Endothelial cell (in vitro differentiated cells): ENCODE measurements at places on chromosomes 12 and 14.

DNA sequence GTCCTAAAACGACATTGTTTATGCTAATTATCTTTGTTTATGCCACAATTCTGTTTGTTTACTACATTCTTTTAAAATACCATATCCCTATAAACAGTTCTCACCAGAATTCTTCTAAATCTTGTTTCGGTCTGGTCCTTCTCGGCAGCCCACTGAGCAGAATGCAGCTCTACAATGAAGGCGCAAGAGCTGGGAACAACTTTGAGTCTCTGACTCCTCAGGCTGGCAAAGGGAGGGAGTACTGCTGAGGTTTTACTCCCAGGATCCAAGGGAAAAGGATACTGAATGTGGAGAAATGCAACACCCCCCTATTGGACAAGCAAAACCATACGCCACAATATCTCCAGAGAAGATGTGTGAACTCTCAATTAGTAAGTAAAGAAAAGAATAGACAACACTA, 5.4 kb downstream of the SOX5 start:
- no peak for DNase-seq

- no peak for DNase-seq
Observed at GRCh38 chr12:125286005-125286727, 220.9 kb downstream of the AACS start.

DNA sequence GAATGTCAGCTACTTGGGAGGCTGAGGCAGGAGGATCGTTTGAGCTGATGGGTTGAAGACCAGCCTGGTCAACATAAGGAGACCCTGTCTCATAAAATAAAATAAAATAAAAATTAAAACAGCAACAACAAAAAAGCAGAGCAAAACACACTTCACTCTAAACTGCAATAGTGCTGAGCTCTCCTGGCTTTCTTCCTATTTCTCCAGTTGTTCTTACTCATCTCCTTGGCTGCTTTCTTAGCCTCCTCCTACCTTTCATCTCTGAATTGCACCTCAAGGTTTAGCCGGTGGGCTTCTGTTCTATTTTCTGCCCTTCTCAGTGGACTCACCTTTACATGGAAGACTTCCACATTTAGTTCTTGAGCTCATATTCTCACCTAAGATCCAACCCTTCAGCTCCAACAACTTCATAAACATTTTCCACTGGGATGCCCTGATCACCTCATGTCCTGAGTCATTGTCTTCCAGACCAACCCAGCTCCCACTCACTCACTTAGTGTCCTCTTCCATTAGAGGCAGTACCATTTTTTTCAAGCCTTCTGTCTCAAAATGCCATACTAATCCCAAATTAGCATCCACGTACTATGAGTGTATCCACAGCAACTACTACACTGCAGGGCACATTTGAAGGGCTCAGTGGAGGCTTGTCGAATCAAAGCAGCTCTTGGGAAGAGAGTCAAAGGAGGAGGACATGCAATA, 41.2 kb upstream of the TMED10 start:
- DNase-seq, result no peak

DNA sequence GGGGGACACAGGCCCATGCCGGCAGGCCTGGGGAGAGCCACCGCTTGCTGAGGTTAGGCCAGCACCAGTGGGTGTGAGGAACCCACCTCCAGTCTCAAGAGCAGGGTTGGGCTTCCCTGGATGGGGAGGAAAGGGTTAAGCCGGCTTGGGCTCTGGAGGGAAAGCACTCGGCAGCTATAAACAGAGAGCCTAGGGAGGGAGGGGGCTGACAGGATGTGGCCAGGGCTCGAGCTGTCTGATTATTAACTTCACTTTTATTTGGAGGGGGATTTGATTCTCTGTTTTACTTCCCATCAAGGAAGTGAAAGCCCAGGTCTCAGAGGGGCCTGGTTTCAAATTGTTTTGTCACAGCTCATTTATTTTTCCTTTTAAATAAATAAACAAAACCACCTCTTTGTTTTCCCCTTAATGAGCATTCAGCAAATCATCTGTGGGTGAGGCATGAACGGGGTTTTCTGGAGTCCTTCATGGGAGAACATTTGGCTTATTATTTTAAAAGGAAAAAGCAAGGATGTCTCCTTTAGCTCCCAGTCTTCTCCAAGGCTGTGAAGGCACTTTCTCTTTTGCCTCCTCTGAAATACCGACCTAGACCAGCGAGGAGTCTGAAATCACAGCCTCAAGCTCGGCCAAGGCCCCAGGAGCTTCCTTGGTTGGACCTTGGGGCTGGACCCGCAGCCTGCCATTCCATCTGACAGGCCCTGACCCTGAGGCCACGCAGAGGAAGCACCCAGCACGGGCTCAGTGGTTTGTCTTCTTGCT, 21.9 kb upstream of the ZFP36L1 start:
- DNase-seq, result peak; percentile 51

DNA sequence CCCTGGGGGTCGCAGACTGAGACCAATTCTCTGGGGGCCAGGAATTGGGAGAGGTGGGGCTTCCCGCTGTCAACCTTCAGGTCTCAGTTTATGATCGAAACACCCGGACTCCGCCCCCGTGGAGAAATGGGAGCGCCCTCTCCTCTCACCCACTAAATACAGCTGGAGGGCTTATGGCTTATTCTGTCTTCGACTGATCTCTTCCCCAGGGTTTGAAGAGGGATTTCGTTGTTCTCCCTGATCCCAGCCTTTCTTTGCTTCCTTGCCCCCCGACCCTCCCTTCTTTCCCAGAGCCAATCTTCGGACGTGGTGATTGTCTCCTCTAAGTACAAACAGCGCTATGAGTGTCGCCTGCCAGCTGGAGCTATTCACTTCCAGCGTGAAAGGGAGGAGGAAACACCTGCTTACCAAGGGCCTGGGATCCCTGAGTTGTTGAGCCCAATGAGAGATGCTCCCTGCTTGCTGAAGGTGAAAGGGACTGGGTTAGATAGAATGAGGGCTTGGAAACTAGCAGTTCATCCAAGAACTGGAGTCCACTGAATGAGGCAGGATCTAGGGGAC, 607 bp downstream of the OS9 start:
- peak; percentile 25 for DNase-seq

- peak; percentile 87 for DNase-seq
Observed at GRCh38 chr12:52870361-52871290, 21.8 kb upstream of the KRT78 start.

GRCh38 chr12:67909091-67909531, 80.1 kb upstream of the IFNG-AS1 start:
- DNase-seq, result no peak

DNA sequence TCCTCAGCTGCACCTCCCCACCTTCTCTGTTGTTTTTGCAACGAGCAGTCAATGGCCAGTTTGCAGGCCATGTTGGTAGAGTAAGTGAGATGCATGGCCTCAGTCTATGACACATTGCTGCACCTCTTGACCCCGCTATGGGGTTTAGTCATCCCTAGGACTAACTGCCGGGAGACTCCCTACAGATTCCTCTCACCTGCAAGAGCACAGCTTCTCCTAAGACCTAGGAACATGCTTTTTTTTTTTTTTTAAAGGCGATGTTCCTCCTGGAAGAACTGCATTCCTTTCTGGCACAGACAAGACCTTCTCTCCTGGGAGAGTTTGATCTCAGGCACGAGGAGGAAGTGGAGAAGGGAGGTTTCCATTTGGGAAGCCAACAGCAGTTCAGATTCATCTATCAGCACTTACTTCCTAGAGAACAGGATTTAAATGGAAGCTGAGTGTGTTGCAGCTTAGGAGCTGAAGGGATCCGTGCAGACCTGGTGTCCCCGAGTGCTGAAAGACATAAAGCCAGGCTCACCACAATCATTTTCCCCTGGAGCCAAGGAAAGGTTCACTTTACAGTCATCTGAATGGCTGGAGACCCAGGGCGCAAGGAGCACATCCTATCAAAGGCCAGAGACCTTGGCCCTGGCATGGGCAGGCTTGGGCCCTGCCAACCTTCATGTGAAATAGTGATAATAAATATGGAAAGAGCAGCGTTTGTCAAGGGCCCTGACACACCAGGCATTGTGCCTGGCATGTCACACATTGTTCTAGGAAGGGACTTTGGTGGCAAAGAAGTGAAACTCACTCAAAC, 104.1 kb downstream of the LGMN start:
- no peak for DNase-seq

DNA sequence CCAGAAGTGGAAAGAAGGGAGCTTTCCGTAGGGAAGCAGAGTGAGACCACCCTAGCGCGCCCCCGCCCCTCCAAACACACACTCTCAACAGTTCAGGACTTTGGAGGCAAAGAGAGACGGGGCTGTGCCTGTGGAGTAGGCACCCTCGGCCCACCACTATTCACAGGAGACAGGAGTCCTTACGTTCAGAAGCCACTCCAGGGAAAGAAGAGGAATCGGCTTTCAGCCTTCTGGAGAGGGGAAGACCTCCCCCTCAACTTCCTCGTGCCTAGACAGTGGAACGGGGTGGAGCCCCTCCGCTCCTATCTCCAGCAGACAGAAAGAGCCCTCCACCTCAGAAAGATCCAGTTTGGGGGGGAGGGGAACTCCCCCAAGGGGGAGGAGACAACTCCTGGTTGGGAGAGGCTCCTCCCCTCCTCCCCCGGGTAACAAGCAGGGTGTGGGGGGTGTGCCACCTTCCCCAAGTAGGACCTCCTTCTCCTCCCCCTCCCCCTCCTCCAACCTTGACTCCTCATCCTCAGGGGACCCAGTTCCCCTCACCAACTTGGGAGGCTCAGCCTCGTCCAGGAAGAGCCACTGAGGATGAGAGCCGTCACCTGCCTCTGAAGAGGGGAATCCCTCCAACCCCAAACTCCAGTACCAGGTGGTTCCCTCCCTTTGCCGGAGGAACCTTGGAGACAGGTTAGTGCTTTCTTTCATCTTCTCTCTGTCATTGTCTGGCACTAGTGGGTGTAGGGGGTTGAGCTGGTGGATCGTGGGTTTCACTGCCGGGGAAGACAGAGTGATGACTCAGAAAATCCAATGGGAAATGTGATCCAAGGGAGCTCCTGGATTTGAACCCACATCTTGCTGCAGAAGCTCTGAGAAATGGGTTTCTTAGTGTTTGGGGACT, 883 bp downstream of the FOXJ2 start:
- DNase-seq, result peak; percentile 42

DNA sequence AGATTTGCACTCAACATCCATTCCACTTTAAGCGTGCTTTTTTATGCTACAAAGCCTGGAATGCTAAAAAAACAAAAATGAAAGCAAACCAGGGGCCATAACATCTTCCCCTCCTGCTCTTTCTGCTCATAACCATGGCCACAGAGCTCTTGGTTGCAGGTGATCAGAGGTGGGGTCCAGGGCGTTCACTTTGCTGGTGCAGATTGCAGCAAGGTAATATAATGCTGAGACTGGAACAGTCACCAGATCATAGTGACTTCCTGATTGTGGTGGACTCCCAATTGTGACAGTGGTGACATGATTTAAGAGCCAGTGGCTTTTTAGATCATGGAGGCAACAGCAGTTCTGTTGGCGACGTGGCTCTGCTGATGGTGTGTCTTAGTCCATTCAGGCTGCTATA, 115.0 kb upstream of the CPM start:
- DNase-seq, result no peak

DNA sequence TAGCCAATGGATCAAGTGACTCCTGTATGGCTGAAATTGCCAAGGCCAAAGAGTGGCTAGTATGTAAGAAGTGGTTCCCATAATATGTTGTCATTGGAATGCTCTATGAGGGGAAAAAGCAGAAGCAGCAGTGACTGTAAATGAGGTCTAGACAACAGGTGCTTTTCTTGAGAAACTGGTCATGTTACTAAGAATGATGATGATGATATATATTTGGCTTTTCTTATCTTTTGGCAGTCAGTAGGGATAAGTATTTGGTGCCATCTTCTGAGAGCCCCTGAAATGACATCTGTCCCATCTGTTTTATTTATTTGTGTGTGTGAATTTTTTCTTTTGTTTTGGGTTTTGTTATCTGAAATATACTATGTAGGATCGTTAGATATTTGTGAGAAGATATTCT, 141.7 kb downstream of the SYT1 start:
- DNase-seq, result no peak

GRCh38 chr14:102970496-102970895, 48.0 kb downstream of the AMN start:
- no peak for DNase-seq

DNA sequence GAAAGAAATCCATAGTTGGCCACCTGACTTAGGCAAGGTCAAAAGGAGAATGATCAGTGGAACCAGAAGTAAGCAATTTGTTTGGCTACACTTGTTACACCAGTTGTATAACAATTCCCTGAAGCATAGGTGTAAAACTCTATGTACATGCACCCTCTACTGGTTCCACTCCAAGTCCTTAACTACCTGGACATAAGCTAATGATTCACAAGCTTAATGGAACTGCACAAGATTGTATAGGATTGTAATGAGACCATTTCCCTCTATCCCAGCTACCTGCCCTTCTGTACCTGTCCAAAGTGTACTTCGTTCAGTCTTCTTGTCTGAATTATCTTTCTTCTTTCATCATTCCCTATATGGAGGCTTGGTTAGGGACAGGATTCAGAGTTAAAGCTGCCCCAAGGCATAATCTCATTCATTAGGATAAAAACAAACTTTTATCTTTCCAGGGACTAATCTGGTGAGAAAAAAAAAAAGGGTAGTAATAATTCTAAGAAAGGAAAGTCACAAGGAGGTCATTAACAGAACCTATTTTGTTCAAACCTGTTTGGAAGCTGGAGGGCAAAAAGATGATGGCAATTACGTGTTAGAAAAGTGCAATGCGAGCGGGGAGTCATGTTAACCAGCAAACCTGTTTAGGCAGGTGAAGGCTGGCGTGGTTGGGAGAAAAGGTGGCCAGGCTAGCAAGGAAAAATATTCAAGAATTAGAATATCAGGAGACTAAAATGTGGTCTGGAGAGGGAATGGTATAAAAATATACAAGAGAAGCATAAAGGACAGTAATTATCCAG, 2.8 kb upstream of the TMEM52B start:
- DNase-seq, result no peak

DNA sequence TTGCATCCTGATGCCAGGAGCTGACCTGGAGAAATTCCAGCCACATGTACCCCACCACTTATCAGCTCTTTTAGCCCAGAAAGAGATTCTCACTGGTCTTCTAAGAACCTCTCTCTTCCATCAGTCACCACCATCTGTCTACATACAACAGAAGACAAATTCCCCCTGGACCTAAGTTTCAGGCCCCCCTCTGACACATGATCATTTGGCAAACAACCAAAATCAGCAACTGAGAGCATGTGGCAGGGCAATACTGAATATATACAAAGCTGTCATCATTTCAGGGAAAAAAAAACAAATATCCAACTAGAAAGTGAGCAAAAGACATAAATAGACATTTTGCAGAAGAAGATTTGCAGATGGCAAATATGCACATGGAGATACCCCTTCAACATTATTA, 180.2 kb downstream of the FOXN3 start:
- DNase-seq, result no peak

- no peak for DNase-seq
Observed at GRCh38 chr12:14129611-14130195, 148.3 kb upstream of the GRIN2B start.

DNA sequence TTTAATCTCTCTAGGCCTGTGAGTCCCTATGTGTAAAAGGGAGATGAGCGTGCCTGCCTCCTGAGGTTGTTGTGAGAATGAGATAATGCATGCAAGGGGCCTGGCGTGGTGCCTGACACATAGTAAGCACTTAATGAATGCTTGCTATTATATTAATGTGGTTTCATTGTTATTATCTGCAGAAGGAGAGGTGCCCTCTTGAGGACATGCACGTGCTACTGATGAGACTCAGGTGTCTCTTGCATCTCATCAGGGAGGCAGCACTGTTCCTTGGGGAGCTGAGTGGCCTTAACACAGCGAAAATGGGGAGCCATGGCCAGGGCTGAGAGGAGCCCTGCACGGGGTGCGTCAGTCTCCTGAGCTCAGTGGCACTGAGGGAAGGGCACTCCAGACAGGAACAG, 29.9 kb upstream of the BCDIN3D start:
- DNase-seq, result no peak

- DNase-seq, result no peak
Observed at GRCh38 chr12:130953771-130954543, at the start of gene ADGRD1. TSS of gene ADGRD1 (plus strand) at chr12:130953907. CDS start at chr12:130954466, 559 bp downstream.

GRCh38 chr14:70898111-70898745, 9.0 kb upstream of the PCNX1 start:
- no peak for DNase-seq
